ENCODE measurements at places on chromosomes 12 and 14. TPM values are rescaled to one million over a fixed set of nuclear protein-coding genes. Genes with fewer than 3 reads are reported as not detected.
A peak's percentile ranks its signal among the peaks of the same experiment; 100 is the strongest.

LRP1-AS gene
- total RNA-seq = not detected

ACVRL1 gene
- total RNA-seq = 115 TPM

FRS2 gene
- 48.6 TPM for total RNA-seq

TMTC1 gene
- 26.9 TPM for total RNA-seq

COL2A1 gene
- total RNA-seq = 3.0 TPM

- H3K4me1 ChIP-seq = no peaks in the 10 kb centered on the region
- no peak for DNase-seq
- H3K27me3 ChIP-seq = no peaks in the 10 kb centered on the region
- H3K36me3 ChIP-seq = no peaks in the 10 kb centered on the region
- no peak overlapping the region for H3K4me3 ChIP-seq
- H3K27ac ChIP-seq = peak overlapping the region; percentile 15
These were observed 91.0 kb downstream of the VRK1 start for GRCh38 chr14:96888158-96888557.

- no peak overlapping the region for H3K4me3 ChIP-seq
- H3K27ac ChIP-seq = no peak overlapping the region
- peaks cover 10% of the 10 kb centered on the region for H3K4me1 ChIP-seq
These were observed 28.5 kb downstream of the FOS start for GRCh38 chr14:75306927-75307699.

GRCh38 chr12:108389544-108389943 lies 50.4 kb upstream of the CMKLR1 start:
- no peaks in the 10 kb centered on the region for H3K4me1 ChIP-seq
- no peak overlapping the region for H3K27ac ChIP-seq
- H3K36me3 ChIP-seq = no peaks in the 10 kb centered on the region
- no peaks in the 10 kb centered on the region for H3K27me3 ChIP-seq
- DNase-seq = no peak
- H3K4me3 ChIP-seq = no peak overlapping the region

DNA sequence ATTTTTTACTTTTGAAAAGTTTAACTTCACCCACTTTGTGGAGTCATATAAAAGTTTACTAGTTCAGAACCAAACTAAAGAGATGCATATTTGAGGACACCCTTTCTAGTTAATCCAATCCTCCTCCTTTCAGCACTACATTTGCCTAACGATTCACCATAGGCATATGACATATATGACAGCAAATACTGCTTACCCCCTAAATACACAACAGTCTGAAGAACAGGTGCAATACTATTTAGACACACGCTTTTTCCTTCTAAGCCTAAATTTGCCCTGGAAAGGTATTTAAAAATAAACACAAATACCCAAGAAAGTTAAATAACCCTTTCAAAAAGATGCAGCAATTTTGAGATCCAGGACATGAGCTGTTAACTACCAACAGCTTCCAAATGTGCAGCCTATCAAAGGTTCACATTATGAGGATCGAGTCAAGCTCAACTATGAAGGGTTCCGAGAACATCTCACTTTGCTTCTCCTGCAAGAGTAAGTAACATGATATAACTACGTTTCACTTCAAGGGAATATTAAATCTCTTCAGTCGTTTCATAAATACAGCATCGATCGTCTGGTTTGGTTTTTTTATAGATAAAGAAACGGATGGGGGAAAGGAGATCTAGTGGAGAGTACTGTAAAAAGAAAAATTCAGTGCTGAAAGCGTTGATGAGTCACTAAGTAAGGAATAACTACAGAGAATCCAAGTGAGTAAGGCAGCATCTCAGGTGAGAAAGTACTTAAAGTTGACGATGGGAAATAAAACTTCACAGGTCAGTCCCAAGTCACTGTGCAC lies 677 bp upstream of the AP4S1 start:
- H3K36me3 ChIP-seq = no peaks in the 10 kb centered on the region
- H3K4me1 ChIP-seq = peaks cover 22% of the 10 kb centered on the region
- H3K27me3 ChIP-seq = no peaks in the 10 kb centered on the region
- peak overlapping the region; percentile 99 for H3K4me3 ChIP-seq

DNA sequence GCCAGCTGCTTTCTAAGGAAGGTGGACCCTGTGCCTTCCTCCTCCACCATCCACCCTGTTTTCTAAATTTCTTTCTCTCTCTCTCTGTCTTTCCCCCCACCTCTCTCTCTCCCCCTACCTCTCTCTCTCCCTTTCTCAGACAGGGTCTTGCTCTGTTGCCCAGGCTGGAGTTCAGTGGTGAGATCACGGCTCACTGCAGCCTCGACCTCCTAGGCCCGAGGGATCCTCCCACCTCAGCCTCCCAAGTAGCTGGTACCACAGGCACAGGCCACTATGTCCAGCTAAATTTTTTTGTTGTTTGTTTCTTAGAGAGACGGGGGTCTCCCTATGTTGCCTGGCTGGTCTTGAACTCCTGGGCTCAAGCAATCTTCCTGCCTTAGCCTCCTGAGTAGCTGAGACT lies 59.8 kb upstream of the STON2 start:
- H3K27me3 ChIP-seq = no peaks in the 10 kb centered on the region
- DNase-seq = no peak
- H3K4me3 ChIP-seq = no peak overlapping the region
- peaks cover 3% of the 10 kb centered on the region for H3K4me1 ChIP-seq
- no peak overlapping the region for H3K27ac ChIP-seq

- H3K4me1 ChIP-seq = peaks cover 11% of the 10 kb centered on the region
- H3K27ac ChIP-seq = no peak overlapping the region
- H3K27me3 ChIP-seq = no peaks in the 10 kb centered on the region
- no peak overlapping the region for H3K4me3 ChIP-seq
- H3K36me3 ChIP-seq = no peaks in the 10 kb centered on the region
- DNase-seq = no peak
These were observed 24.6 kb upstream of the SCARB1 start for GRCh38 chr12:124888260-124888659.

- H3K27ac ChIP-seq = no peak overlapping the region
- H3K4me1 ChIP-seq = no peaks in the 10 kb centered on the region
- DNase-seq = no peak
- H3K4me3 ChIP-seq = no peak overlapping the region
These were observed 65.1 kb upstream of the GZMB start for GRCh38 chr14:24699052-24699451.

DNA sequence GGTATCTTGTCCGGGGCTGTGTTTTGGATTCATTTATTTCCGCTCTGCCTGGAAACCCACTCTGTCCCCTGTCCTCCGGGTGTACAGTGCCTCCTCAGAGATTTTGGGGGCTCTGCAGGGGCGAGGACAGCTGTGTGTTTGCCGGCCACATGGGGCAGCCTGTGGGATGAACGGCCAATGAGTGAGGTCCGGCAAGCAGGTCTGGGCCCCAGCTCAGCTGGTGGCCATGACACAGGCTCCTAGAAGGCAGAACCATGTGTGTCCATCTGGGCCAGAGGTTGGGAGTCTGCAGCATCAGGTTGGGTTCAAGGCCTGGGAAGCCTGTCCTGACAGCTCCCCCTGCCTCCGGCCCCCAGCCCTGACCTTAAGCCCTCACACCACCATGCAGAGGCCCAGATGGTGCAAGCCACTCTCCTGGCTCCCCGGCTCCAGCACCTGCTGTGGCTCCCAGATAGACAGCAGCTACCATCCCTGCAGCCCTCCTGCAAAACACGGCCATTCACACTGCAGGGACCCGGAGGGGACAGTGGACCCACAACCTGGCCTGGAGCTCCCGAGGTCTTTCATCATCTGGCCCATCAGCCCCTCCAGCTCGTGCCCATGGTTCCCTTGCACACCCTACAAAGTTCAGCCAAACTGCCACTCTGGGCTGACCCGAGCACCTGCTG lies 220.1 kb upstream of the C14orf180 start:
- DNase-seq = no peak
- no peak overlapping the region for H3K27ac ChIP-seq
- H3K4me3 ChIP-seq = no peak overlapping the region
- H3K36me3 ChIP-seq = no peaks in the 10 kb centered on the region
- peaks cover 7% of the 10 kb centered on the region for H3K27me3 ChIP-seq

DNA sequence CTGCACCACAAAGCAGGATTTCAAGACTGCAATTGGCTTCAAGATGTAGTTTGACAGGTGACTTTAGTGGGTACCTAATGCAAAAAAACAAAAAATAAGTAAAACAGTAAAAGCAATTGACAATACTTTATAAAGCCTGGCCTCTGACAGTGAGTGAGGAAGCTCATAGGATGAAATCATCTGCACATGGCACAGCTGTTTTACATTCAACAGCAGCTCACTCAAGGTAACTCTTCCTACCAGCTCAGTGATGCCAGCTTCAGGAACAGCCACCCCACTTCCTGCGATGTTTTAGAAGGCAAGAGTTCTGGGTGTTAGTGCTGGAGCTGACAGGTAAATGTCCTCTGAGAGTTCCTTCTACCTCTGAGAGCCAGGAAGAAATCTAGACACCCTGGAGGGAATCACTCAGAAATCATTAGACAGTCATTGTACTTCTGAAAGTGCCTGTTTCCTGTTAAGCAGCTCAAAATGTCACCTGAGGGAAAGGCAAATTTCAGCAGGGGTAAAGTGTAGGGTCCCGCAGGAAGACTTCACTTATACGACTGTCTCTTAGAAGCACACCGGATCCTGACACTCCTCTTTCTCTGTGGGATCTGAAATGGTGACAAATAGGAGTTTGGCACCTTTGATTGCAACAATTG lies 99.9 kb downstream of the FOXN3 start:
- no peak for DNase-seq
- no peaks in the 10 kb centered on the region for H3K27me3 ChIP-seq
- H3K27ac ChIP-seq = no peak overlapping the region

DNA sequence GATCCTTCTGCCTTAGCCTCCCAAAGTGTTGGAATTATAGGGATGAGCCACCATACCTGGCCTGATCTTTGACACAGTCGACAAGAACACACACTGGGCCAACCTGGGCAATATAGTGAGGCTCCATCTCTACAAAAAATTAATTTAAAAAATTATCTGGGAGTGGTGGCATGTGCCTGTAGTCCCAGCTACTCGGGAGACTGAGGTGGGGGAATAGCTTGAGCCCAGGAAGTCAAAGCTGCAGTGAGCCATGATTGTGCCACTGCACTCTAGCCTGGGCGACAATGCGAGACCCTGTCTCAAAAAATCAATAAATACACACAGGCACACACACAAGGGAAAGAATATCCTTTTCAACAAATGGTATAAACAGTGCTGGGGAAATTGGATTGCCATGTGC lies 6.1 kb upstream of the OS9 start:
- no peak for DNase-seq
- no peak overlapping the region for H3K4me3 ChIP-seq
- no peaks in the 10 kb centered on the region for H3K36me3 ChIP-seq
- no peaks in the 10 kb centered on the region for H3K4me1 ChIP-seq
- H3K27ac ChIP-seq = no peak overlapping the region

DNA sequence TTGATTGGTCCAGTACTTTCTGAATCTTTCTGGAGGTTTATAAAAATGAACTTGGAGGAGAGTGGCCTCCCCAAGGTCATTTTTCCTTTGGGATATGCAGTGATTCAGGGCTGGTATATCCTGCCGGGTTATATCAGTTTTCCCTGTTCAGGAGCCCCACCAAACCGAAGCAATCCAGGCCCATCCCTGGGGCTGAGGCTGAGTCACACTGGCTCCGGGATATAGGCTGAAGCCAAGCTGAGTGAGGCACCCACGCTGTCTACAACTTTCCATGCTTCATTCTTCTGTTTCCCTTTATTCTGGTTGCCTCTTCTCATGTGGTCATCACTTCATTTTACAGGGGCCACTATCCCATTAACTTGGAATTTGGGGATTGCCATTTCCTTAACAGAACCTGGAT lies 3.4 kb downstream of the SSPN start:
- no peaks in the 10 kb centered on the region for H3K36me3 ChIP-seq
- no peaks in the 10 kb centered on the region for H3K4me1 ChIP-seq
- H3K27ac ChIP-seq = no peak overlapping the region
- no peak overlapping the region for H3K4me3 ChIP-seq
- DNase-seq = no peak

DNA sequence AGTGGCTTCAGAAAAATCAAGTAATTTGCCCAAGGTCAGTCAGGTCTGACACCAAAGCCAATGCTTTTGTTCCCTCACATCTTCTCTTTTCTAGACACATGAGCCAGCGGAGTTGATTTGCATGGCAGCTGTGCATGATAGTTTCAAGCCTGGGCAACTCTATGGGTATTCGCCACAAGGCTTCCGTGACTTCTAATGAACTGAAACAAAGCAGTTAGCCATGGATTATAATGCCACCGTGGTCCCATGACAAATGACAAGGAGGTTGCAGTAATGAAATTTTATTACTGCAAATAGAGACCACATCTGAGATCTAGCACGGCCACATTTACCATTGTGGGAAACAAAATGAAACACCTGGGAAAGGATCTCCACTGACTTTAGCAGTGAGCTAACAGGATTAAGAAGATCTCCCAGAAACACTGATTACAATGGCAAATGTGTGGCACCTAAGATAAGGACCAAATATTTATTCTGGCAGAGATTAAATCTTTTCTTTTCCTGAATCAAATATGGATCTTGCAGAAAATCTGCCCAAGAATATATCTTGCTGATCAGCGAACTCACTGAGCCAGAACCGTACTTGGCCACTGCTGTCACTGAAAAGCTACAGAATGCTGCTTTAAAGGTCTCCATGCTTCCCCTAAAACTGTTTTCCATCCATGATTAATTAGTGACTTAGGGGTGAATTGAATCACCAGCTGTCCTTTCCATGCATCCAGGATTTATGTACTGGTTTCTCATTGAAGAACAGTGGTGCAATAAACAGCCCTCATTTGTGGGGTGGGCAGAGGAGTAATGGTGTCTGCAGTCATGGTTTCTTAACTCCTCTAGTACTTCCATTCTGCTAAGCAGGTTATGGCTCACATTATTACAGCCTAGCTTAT lies 551.0 kb downstream of the DIO2 start:
- DNase-seq = no peak
- H3K4me1 ChIP-seq = no peaks in the 10 kb centered on the region
- H3K27me3 ChIP-seq = no peaks in the 10 kb centered on the region
- H3K4me3 ChIP-seq = no peak overlapping the region

GRCh38 chr12:55940065-55940732 lies 9.2 kb downstream of the DGKA start:
- no peak overlapping the region for H3K4me3 ChIP-seq
- no peaks in the 10 kb centered on the region for H3K36me3 ChIP-seq
- no peaks in the 10 kb centered on the region for H3K27me3 ChIP-seq
- H3K4me1 ChIP-seq = peaks cover 4% of the 10 kb centered on the region
- peak; percentile 92 for DNase-seq
- peak overlapping the region; percentile 59 for H3K27ac ChIP-seq

- no peaks in the 10 kb centered on the region for H3K27me3 ChIP-seq
- H3K27ac ChIP-seq = no peak overlapping the region
- H3K36me3 ChIP-seq = no peaks in the 10 kb centered on the region
- no peak overlapping the region for H3K4me3 ChIP-seq
- H3K4me1 ChIP-seq = no peaks in the 10 kb centered on the region
- DNase-seq = no peak
These were observed 59.5 kb downstream of the SYNE2 start for GRCh38 chr14:63912286-63912685.

- H3K27me3 ChIP-seq = no peaks in the 10 kb centered on the region
- H3K4me3 ChIP-seq = no peak overlapping the region
- H3K27ac ChIP-seq = no peak overlapping the region
- H3K4me1 ChIP-seq = no peaks in the 10 kb centered on the region
These were observed 312.8 kb upstream of the SLC16A7 start for GRCh38 chr12:59282999-59283398.
